ENCODE measurements at places on chromosomes 7 and 10.
A peak's percentile ranks its signal among the peaks of the same experiment; 100 is the strongest.

DNA sequence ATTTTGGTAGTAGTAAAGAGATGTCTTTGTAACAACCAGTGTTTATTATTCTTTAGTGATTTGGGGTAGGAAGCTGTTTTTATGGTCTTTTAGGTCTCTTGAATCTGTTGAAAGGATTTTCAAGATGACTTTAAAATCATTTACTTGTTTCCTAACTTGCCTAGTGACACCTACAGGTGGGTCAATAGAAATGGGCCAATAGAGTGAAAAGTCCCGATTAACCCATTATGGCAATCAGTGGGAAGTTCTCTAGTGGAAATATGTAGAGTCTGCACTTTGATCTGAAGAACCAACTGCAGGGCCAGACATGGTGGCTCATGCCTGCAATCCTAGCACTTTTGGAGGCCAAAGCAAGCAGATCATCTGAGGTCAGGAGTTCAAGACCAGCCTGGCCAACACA is 374.7 kb upstream of the BMPER start:
- DNase-seq = no peak

- DNase-seq = no peak
Observed at GRCh38 chr10:110641256-110641655, 2.9 kb upstream of the RBM20 start.

DNA sequence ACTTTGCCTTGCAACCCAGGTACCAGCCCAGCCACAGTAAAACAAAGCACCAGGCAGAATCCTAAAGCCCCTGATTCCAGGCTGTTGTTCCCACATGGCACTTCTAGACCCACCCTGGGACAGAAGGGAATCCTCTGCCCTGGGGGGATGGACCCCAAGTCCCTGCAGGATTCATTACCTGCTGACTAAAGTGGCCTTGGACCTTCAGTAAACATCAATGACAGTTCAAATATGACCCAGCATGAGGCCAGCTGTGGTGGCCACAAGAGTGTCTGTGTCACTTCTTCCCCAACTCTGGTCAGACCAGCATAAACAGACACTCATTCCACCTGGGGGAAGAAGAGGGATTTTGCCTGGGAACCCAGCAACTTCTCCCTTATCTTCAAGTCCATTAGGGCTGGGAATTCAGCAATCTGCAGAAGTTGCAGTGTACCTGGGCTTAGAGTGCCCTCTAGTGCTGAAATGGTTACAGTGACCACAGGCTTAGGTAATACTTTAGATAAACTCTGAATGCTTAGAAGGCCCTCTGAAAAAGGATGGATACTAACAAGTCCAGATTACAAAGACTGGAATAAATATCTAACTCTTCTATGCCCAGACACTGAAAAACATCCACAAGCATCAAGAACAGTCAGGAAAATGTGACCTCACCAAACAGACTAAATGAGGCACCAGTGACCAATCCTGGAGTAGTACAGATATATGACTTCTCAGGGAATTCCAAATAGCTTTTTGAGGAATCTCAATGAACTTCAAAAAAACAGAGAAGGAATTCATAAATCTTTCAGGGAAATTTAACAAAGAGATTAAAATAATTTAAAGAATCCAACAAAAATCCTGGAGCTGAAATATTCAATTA is 108.5 kb upstream of the TMEM168 start:
- no peak for DNase-seq

DNA sequence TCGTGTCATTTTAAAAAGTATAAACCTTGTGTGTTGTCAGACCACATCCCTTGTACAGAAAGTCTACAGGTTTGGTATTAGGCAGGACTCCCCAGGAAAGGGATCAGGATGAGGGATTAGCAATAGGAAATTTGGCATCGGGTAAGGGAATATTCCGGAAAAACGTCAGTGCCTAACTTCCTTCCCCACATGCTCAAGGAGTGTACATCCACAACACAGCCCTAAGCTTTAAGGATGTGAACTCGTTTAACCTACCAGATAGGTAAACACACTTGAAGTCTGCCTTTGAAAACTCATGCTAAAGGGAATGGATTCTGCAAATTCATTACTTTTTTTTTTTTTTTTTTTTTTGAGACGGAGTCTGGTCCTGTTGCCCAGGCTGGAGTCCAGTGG is 194.9 kb downstream of the SKIDA1 start:
- DNase-seq = no peak

DNA sequence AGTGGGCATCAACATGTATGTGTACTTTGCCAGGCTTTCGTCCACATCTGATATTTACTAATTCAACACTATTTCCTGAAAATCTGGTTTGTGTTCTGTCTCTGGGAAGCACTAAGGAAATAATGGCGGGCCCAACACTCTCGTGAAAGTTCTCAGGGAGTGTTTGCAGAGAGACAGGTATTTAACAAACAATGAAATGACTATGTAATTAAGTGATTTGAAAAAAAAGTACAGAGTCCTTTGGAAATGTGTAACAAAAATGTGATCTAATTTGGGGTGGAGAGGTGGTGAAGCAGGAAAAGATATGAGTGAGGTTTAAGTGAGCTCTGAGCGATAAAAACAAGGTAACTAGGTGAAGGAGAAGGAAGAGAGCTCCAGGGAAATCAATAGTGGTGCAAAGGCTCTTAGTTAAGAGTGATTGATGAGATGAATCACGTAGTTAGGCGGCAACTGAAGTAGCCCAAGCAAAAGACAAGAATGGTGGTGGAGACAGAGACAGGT is 95.3 kb upstream of the DNAJB12 start:
- no peak for DNase-seq

DNA sequence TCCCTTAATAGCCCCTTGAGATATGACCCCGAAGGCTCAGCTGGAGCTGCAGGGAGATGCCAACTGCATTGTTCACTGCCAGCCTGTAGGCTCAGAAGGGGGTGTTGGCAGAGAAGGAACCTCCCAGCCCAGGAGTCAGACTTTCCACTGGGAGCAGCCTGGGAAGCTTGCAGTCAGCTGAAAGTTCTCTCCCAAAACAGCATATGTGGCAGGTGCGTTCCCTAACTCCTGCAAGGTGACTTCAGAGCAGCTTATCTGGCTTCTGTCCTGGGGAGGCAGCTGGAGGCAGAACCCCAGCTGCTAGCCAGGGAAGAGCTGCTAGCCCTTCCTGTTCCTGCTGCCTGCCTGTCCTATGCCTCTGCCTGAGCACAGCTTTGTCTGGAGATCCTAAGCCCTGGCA is 8.1 kb downstream of the SFTPA2 start:
- DNase-seq = no peak

DNA sequence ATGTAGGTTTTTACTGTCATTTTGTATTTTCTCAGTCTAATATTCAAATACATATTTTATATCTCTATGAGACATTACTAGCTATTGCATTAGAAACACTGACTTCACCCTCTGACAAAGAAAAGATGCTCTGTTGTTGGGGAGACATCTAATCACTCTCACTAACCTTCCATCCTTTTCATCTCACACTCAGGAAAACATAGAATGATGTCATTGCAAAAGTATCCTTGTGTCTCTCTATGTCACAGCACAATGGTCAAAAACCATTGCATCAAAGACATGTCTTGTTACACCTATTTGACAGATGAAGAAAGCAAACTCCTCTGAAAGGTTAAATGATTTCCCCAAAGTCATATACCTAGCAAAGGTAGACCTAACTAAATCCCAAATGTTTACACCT is 231.3 kb upstream of the PTN start:
- DNase-seq = no peak

DNA sequence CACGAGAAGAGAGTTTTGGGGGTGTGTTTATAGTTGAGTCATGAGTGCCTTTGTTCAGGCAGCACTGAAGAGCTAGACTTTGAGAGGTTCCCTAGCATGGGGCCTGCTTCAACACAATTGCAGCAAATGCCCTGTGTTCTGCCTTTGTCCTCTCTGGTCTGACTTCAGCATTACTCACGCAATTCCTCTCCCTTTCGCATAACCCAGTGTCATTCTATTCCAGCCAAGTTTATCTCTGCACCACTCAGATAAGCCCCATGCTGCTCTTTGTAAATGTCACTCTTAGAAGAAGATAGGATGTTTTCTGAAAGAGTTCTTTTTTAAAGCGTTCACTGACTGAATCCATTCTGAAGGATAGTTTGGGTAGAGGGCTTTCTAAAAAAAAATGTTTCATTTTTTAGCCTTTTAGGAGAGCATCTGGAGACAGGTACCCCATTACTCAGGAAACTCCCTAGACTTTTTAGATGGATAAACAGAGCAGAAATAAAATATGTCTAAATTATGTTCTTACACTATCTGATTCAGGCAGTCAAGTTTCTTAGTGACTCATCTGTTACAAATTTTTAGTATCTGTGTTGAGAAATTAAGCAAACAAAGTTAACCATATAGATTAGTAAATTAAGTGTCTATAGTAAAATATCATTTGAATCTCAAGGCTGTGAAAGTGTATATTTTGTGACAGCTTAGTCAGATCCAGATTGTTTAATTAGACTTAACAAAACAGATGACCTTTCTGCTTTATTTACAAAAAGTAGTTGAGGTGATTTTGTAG is 318.5 kb downstream of the GPR158 start:
- DNase-seq = no peak

GRCh38 chr7:26560526-26561256 is 269.0 kb downstream of the SNX10 start:
- no peak for DNase-seq

DNA sequence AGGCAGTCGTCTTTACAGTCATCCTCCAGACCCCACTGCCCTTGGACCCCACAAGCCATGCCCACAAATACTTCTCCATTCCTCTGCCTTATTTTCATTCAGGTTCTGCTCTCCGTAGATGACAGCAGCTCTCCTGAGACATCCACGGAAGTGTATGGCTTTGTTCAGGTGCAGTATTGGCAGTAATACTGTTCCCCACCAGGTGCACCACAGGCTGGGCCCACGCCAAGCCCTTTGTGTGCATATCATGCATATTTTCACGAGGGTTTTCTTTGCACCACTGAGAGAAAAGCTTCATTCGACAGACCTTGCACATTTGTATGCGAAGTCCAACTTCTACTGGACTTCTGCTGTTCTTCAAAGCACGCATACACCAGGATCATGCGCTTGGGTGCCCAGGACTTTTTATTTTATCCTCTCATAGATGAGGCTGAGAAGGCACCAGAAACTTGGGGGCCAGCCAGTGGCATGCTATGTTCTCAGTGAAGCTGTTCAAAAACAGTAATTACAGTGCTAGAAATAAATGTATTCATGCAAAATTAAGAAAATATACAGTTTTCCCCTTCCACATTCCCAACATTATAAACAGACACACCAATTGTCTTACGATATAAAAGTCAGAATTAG is 37.8 kb upstream of the PITRM1 start:
- no peak for DNase-seq

- DNase-seq = no peak
Observed at GRCh38 chr10:52609071-52609470, 163.5 kb downstream of the MBL2 start.

DNA sequence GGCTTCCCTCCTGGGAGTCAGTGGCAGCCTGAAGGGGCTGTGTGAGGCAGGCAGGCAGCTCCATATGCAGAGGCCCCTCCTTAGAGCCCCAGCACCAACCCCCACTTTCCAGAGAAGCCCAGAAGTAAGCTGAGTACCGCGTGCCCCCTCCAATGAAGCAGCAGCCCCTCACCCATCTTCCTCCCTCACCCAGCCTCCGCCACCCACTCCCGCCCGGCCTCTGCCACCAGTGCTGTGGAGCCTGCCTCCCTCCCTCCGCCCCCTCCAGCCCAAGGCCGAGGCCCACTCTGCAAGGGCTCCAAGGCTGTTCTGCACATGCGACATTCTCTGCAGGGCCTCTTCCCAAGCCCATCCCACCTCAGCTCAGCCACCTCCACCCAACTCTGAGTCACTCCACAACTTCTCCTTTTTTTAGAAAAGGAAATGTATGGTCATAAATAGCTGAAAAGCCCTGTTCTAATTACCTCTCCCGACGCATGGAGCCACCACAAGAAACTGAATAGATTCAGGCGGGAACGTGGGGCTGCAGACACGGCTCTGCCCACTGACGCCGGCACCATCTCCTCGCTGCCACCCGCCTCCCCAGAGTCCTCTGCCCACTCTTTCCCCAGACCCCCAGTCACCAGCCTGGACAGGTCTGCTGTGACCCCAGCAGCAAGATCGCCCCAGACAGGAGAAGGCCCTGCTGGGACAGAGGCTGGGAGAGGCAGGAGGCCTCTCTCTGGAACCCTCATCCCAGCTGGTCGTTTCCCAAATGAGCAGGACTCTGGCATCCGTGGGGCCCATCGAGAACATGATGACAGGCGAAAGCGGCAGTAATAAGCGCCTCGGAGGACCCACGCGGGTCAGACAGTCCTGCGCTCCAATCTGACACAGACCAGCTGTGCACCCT is 213.9 kb downstream of the MAD1L1 start:
- peak; percentile 32 for DNase-seq

DNA sequence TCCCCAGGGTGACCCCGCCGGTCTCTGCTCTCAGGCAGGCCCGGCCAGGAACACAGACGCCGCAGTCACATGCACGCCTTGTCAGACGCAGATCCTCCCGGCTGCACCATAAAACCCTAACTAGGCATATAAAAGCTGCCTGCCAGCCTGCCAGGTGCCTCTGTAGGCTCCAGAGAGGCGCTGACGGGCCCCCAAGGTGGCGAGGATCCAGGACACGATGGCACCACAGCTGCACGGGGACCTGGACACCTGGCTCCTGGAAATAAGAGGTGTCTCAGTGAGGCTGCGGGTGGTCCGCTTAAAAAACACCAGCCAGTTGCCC is 21.9 kb upstream of the GDF10 start:
- DNase-seq = no peak

DNA sequence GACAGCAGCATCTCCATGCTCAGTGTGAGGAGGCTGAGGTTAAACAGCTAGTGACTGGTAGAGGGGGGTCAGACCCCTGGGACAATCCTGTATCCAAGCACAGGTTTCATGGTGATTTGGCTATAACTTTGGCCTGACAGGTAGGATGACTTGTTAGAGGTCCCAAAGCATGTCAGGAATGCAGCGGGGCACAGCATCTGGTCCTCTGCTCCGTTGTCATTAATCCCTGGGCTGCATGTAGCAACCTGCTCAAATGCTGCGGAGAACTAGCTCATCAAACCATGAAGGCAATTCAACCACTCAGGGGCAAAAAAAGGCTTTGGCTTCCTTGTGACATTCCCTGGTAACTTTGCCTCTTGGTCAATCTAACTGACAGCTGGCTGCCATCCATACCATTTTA is 26.8 kb downstream of the WNT2 start:
- no peak for DNase-seq

GRCh38 chr7:122343601-122344302 is 39.2 kb upstream of the FEZF1 start:
- no peak for DNase-seq

- DNase-seq = no peak
Observed at GRCh38 chr10:103733045-103733419, 122.3 kb downstream of the SH3PXD2A start.

DNA sequence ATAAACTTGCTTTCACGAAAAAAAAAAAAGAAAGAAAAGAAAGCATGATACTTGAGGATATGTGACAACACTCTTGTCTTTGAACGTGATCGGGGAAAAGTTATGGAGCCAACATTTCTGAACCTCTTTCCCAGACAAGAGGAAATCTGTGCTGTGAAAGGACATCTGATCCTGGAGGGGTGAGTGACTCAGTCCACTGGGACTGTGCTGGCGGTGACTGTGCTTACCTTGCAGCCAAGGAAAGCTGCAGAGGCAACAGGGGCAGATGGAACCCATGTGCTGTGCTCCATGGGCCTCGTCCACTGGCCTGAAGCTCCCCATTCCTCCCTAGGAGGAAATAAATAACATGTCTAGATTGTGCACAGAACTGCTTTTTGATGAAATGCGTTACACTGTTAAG is 116.5 kb upstream of the RAB11FIP2 start:
- DNase-seq = no peak

- DNase-seq = no peak
Observed at GRCh38 chr7:25391295-25391861, 163.1 kb upstream of the NPVF start.

- peak; percentile 23 for DNase-seq
Observed at GRCh38 chr7:74453322-74454011, at the start of gene GTF2IRD1. TSS of gene GTF2IRD1 (plus strand) at chr7:74453906. CDS start at chr7:74508081, 54,175 bp downstream.
